ENCODE measurements at places on chromosomes 7 and 10. TPM values are rescaled to one million over a fixed set of nuclear protein-coding genes. Genes with fewer than 3 reads are reported as not detected.

GRCh38 chr10:9709849-9710248 is 1307.8 kb upstream of the CELF2 start:
- DNase-seq: no peak

Gene TRIM50
- polyA plus RNA-seq: not detected

Gene POLD2
- polyA plus RNA-seq: 59.0 TPM

DNA sequence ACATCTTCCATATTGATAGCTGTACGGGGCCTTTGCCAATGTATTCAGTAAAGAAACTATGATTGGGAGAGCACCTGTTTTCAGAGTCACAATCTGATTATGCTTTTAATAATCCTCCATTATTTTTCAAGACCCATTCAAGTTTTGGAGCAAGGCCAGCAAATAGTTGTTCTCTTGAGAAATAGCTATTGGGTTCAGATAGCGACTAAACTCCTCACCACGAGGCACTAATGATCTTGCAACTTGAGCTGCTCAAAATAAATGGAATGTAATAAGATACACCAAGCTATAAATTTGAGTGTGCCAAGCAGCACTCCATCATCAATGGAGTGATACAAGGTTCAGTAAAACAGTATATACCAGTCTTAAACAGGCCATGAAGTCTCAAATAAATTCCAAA is 7.4 kb upstream of the MALRD1 start:
- no peak for DNase-seq

Gene ZCWPW1
- 4.5 TPM for polyA plus RNA-seq

GRCh38 chr7:90262438-90262837 is 17.5 kb downstream of the CFAP69 start:
- no peak for DNase-seq

- peak; percentile 26 for DNase-seq
Measured at GRCh38 chr10:76051007-76051936, 619.8 kb downstream of the LRMDA start.

Gene FERD3L
- not detected for polyA plus RNA-seq

DNA sequence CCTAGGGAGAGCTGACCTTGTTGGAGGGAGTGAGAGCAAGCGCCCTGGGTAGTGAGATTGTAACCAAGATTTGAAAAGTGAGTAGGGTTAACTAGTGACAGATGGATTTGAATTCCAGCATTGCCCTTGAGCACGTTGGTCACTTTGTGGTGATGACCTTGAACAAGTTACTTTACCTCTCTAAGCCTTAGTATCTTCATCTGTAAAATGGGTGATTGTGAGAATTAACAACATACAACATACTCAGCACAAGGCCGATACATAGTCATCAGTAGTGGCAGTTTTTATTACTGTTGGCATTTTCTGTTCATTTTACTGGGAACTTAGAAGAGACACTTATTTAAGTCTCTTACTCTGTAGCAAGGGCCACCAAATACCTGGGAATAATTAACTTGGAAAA is 25.5 kb downstream of the SNX10 start:
- no peak for DNase-seq

DNA sequence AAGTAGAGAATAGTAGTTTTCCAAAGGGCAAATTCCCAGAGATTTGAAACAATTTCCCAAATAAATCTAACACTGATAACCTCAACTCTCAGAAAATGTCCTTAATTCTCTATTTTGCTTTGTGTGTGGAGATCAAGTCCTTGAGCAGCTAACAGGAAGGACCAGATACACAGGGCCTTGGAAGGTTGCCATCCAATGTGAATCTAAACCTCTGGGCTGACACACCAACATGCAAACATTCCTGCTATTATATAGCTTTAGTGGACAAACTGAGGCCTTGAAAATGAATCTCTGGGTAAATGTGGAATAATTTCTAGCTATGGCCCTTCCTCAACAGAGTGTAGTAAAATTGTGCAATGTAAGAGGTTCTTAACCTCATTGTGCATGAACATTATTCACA is 44.1 kb upstream of the PARD3 start:
- DNase-seq: no peak

DNA sequence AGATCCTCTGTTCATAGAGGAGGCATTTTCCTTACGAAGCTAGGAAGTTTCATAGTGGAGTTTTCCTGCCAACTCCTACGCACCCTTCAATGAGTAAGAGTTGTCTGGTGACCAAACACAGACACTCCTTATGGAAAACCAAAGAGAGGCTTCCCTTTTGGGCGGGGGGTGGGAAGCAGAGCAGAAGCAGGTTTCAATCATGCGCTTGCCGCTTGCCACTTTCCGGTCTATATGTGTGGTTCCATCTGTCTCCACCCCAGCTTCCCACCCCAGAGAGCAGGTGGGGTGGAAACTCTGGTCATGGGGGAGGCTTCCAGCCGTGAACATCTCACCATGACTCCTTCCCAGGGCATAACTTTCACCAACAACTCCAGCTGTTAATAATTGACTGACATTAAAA is 68.8 kb upstream of the GRB10 start:
- no peak for DNase-seq

- peak; percentile 25 for DNase-seq
Measured at GRCh38 chr7:8260871-8261694, 884 bp downstream of the ICA1 start.

GRCh38 chr7:128347647-128348097 is 4.0 kb upstream of the RBM28 start:
- DNase-seq: peak; percentile 30

Gene C7orf33
- not detected for polyA plus RNA-seq

- no peak for DNase-seq
Measured at GRCh38 chr7:140200061-140200989, 23.5 kb upstream of the KDM7A start.

DNA sequence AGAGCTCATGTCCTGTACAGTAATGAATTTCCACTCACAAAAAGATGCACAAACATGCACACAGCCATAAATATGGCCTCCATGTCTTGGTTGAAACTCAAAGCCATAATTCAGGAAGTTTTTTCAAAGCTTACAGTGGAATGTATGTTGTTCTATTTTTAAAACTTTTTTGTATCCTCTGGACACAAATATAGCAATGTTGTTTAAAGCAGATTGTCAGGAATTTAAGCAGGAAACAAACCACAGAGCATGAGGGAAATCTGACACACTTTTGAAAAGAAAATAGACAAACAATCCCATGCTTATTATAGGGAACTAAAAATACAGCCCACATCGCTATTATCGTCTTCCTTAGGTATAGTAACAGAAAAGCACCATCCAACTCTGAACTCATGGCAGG is 21.5 kb downstream of the LRRN3 start:
- no peak for DNase-seq

DNA sequence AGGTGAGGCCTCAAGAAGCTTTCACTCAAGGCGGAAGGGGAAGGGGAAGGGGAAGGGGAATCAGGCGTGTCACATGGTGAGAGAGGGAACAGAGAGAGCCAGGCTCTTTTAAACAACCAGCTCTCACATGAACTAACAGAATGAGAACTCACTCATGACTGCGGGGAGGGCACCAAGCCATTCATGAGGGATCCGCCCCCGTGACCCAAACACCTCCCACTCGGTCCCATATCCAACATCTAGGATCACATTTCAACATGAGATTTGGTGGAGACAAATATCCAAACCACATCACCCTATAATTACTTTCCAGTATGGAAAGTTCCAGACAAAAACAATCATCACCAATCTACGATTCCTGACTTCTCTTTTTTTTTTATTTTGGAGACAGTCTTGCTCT is 22.9 kb downstream of the HIP1 start:
- no peak for DNase-seq

Gene TEX47
- not detected for polyA plus RNA-seq

DNA sequence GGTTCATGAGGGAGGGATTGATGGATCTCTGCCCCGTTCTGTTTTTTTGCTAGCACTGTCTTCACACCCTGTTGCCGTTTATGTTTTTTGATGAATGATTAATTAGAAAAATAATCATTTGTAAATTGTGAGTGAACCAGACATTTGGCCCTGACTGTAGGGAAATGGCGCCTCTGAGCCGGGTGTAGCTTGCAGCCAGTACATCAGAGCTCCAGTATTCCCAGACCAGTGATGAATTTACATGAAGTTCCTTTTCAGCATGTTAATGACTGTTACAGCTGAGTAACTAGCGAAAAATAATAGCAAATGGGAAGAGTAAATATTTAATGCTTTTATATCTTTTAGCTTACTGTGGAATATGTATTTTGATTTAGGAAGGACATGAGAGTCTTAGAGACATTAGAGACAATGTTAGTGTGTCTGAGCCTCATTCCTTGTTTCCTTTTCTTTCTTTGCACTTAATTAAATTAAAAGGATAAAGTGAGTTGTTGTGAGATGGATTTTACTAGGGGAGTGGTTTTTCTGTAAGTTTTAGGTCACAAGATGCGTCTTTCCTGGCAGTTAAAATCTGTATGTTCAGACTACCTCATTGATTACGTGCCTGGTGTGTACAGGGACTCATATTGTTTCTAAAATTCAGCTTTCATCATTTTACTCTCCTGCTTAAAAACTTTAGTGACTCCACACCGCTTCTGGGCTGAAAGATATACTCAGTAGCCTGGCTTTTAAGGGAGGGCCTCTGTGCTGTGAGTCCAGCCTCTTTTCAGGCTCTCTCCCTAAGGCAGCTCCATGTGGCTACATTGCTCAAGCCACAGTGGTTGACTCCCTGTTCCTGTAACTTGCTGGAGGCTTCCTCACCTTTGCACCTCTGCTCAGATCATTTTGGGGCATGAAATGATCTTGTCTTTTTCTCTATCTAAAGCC is 86.4 kb downstream of the AUTS2 start:
- no peak for DNase-seq

DNA sequence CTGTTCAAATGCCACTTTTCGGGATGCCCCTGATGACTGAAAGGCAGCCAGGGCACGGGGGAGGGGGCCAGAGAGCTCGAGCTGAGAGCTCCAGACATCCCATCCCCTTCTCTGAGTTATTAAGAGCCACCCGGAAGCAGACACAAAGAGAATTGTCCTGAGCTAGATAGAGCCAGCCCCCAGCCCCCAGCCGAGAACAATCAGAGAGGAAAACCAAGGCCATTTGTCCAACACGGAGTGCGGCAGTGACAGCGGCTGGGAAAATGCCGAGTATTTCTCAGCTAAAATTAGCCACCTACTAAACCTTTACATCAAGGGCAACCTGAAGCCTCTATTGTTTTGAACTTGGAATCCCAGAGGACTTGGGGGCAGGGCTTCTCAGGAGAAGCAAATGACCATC is 51.0 kb downstream of the UNC5B start:
- DNase-seq: no peak

GRCh38 chr7:30269490-30269889 is 14.9 kb upstream of the ZNRF2 start:
- no peak for DNase-seq

DNA sequence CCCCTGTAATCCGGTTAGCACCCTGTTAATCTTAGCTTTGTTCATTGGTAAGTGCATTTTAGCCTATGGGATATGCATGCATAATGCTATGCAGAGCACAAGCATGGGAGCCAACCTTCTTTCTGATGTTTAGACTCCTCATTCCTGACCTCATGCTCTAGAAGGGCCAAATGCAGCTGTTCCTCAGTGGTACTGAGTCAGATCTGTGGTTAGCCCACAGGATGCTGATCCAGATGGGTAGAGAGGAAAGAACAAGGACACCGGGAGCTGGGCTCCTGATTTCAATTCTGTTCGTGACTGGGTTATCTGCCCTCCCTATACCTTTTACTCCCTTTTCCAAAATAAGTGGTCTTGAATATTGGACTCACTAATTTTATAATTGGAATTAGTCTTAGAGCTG is 31.7 kb upstream of the C10orf90 start:
- no peak for DNase-seq

GRCh38 chr7:156179872-156180390 is 367.7 kb upstream of the SHH start:
- no peak for DNase-seq

Gene SAMD9L
- polyA plus RNA-seq: 29.8 TPM

Gene MSMB
- polyA plus RNA-seq: not detected

Gene PRXL2A
- polyA plus RNA-seq: 2.6 TPM

DNA sequence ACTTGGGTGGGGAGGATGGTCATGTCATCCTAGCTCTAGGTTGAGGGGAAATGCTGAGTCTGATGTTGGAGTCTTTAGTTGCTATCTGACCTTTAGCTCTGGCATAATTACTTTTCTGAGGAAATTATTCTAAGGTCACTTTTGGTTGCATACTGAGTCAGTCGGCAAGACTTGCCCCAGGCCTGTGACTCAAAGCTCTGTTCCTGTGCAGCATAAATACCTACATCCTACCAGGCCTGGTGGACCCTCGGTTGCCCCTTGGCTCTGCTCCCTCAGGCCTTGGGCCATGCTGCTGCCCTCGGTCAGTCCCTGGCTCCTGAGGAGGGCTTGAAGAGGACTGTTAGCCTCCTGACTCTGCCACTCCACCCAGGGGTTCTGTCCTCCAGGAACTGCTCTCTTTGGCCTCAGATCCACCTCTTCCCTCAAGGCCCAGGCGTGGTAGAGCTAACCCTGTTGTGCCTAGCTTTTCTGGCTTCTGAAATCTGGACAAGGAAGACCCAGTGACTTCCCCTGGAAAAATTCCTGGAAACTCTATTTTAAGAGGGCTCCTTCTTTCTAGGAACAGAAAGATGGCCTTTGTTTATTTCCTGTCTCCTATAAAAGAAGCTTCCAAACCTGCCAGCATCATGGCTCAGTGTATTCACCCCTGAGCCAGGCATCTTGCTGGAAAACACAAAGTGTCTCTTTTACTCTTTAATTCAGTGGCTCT is 71.2 kb downstream of the TMEM178B start:
- DNase-seq: no peak

DNA sequence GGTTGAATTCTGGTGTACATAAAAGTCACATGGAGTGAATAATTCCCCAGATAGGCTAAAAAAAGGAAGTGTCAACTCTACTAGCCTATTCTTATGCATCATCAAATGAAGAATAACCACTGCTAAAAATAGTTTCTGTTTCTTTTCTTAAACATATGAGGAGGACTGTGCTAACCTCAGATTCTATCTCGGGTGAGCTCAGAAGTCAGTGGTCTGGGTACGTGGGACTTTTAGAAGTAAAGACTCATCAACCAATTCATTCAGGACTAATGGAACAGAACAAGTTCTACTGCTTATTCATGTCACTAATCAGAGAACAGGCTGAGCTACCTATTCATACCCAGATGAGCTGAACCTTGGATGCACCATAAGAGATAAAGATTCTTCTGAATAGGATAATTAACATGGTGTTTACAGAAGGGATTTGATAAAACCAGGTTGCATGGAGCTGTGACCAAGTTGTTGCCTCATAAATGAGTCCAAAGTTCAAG is 9.5 kb upstream of the ASAH2 start:
- no peak for DNase-seq

GRCh38 chr7:66429498-66430163 is 199.1 kb upstream of the KCTD7 start:
- DNase-seq: no peak

Gene PCDH15
- not detected for polyA plus RNA-seq

DNA sequence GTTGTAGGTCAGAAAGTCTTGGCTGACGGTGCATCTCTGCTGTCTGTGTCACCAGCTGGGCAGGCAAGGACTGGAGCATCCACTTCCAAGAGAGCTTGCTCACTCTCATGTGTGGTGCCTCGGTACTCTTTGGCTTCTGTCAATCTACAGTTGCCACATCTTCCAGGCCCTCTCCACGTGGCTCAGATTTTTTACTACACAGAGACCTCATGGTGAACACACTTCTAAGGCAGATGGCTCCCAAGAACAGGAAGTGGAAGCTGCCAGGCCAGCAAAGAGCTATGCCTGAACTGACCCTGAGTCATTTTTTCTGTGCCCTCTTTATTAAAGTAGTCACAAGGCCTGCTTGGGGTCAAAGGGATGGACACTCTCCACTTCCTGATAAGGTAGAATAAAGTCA is 351.5 kb upstream of the AUTS2 start:
- no peak for DNase-seq
